ENCODE measurements at places on chromosomes 1 and 21. TPM values are rescaled to one million over a fixed set of nuclear protein-coding genes. Genes with fewer than 3 reads are reported as not detected.

Gene TMEM125
- not detected for total RNA-seq

DNA sequence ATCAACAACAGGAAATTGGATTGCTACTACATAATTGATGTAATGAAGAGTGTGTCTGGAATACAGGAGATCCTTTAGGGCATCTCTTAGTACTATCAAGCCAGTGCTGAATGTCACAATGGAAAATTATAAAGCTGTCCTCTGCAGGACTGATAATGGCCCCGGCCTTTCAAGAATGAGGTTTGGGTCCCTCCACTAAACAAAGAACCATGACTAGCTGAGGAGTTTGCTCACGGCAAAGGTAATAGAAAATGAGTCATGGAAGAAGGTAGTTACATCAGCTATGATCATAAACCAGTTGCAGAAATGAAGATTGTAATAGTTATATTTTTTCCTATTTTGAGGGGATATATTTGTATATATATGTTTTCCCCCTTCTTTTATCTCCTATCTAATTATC lies 145.8 kb downstream of the KCNJ6 start:
- peaks cover 22% of the 10 kb centered on the region for H3K4me1 ChIP-seq
- DNase-seq = no peak
- H3K36me3 ChIP-seq = no peaks in the 10 kb centered on the region

DNA sequence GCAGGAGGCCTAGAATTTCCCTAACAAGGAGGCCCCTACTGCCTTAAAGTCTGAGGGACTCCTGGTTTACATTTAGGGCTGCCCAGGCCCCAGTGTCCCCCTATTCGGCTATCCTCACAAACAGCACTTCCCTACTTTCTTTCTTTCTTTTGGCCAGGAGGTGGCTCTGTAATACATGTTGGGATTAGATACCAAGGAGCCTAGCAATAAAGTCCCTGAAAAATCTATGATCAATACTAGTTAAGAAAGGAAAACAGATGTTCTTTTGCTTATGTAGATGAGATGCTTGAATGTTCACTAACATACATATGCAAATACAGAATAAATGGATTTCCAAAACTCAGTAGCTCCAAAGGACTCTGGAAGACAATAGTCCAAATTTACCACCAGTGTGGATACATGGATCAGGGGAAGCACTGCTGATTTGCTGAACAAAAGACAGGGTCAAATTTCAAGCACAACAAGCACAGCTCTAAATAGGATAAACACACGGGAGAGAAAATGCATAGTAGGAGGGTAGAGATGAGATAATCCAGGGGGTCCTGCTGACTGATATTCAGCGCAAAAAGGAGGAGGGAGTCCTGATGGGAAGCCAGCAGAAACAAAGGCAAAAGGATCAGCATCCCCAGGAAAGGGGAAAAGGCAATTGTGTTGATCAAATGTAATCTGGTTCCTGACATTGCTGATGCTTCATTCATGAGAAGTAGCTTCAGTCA lies 240.0 kb downstream of the NUF2 start:
- no peaks in the 10 kb centered on the region for H3K4me1 ChIP-seq
- H3K27me3 ChIP-seq = peaks cover 16% of the 10 kb centered on the region
- H3K36me3 ChIP-seq = no peaks in the 10 kb centered on the region
- no peak overlapping the region for H3K4me3 ChIP-seq

- H3K27ac ChIP-seq = no peak overlapping the region
- no peak overlapping the region for H3K4me3 ChIP-seq
- no peaks in the 10 kb centered on the region for H3K27me3 ChIP-seq
- DNase-seq = no peak
- peaks cover 6% of the 10 kb centered on the region for H3K36me3 ChIP-seq
Measured at GRCh38 chr1:15507278-15507677, 16.7 kb downstream of the CASP9 start.

Gene OR2L5
- total RNA-seq = not detected

Gene MASP2
- not detected for total RNA-seq

Gene TRPM2
- total RNA-seq = not detected

GRCh38 chr1:109197158-109198042 lies 16.3 kb upstream of the SARS1 start:
- peak overlapping the region; percentile 98 for H3K27ac ChIP-seq
- peak overlapping the region; percentile 39 for H3K4me3 ChIP-seq
- H3K27me3 ChIP-seq = no peaks in the 10 kb centered on the region
- H3K36me3 ChIP-seq = no peaks in the 10 kb centered on the region

DNA sequence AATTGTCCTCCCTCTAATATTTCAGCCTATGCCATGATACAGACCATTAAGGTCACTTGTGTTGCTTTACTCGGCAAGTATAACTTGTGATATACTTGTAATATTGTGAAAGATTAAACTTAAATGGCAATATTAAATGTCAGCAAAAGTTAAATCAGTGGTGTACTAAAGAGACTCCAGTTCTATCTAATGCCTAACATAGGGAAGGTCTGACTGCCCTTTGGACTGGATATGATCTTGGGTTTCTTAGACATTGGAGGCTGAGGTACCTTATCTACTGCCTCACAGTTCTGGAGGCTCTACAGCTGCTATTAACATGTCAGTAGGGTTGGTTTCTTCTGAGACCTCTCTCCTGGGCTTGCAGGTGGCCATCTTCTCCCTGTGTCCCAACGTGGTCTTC lies 89.9 kb downstream of the MT1HL1 start:
- H3K36me3 ChIP-seq = peaks cover 13% of the 10 kb centered on the region
- peaks cover 4% of the 10 kb centered on the region for H3K4me1 ChIP-seq
- no peaks in the 10 kb centered on the region for H3K27me3 ChIP-seq
- DNase-seq = no peak
- H3K27ac ChIP-seq = no peak overlapping the region
- no peak overlapping the region for H3K4me3 ChIP-seq

Gene LENEP
- total RNA-seq = 0.72 TPM

DNA sequence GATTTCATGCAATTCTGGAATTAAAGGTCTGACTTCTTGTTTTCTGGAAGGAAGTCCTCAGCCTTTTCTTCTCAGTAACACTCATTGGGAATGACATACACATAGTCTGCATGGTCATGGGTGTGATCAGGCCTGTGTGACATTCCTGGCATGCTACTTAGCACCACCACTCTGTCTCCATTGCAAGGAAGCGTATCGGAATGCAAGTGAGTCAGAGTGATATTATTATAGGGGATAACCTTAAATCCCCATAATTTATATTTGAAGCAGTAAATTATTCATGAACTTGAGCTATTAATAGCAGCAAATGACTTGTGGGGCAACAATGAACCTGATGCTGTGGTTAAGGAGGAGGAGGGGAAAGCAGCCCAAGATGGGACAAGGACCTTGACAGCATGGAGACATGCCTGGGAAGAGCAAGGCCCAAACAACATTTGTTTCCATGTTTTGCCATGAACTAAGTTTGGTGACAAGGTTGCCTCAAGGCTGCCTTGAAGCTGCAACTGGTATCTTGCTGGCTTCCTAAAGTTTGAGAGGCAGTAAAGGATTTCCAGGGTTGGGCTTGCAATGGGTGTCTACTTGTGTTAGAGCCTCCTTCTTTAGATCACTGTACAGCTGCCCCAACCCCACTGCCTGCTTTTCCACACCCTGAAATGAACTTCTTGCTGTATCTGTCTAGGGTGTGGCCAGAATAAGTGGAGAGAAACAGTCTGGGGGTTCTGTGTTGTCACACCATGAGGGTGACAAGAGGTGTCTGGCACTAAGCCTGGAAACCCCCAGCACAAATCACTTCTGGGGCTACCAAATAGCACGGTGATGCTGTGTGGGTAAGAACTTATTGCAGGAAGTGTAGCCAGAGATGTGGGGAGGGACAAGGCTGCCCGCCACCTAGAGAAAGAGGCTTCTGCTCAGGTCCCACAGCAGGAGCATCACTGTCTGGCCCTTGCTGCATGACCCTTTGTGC lies 4.6 kb downstream of the MAB21L3 start:
- H3K4me1 ChIP-seq = peaks cover 13% of the 10 kb centered on the region
- no peaks in the 10 kb centered on the region for H3K27me3 ChIP-seq
- no peak overlapping the region for H3K4me3 ChIP-seq
- no peak for DNase-seq

GRCh38 chr1:68359045-68359444 lies 90.7 kb downstream of the RPE65 start:
- no peaks in the 10 kb centered on the region for H3K27me3 ChIP-seq
- H3K27ac ChIP-seq = no peak overlapping the region
- no peak overlapping the region for H3K4me3 ChIP-seq
- no peaks in the 10 kb centered on the region for H3K36me3 ChIP-seq
- peaks cover 11% of the 10 kb centered on the region for H3K4me1 ChIP-seq

- no peaks in the 10 kb centered on the region for H3K27me3 ChIP-seq
- no peaks in the 10 kb centered on the region for H3K36me3 ChIP-seq
- peaks cover 13% of the 10 kb centered on the region for H3K4me1 ChIP-seq
- no peak overlapping the region for H3K4me3 ChIP-seq
Measured at GRCh38 chr21:43287111-43287760, 118.4 kb downstream of the CRYAA start.

GRCh38 chr1:116329524-116330341 lies 43.3 kb upstream of the ATP1A1 start:
- no peak for DNase-seq
- no peaks in the 10 kb centered on the region for H3K27me3 ChIP-seq
- H3K4me1 ChIP-seq = peaks cover 27% of the 10 kb centered on the region
- no peak overlapping the region for H3K27ac ChIP-seq
